ENCODE measurements at places on chromosomes 12 and 14.
A peak's percentile ranks its signal among the peaks of the same experiment; 100 is the strongest.

- no peak for DNase-seq
These were observed 129.3 kb upstream of the RAP1B start for GRCh38 chr12:68481181-68481941.

DNA sequence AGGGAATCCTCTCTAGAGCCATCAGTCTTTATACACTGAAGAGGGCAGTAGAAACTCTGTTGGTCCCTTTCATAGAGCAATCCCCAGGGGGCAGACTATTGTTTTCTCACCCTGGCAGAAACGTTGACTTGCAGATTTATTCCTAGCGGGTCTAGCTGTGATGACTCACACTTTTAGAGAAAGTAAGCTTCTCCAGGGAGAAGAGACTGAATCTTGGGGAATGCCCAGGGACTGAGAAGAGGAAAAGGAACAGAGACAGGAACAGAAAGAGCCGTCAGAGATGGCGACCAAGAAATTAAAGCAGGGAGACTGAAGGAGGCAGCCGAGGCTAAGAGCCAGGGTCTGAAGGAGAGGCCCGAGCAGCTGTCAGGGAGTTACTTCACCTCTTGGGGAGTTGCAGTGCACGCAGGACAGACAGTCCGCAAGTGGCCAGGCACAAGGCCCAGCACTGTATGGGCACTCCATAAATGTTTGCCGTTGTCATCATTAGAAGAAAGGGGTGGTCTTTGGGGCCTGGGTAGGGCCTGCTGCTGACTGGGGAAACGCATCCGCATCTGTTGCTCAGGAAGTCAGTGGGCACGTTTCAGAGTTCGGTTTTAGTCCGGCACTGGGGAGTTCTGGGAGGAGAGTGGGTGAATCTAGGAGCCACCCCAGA is 13.0 kb downstream of the PLEKHG6 start:
- peak; percentile 44 for DNase-seq

- DNase-seq: no peak
These were observed 10.7 kb upstream of the C12orf75 start for GRCh38 chr12:105319691-105320209.

DNA sequence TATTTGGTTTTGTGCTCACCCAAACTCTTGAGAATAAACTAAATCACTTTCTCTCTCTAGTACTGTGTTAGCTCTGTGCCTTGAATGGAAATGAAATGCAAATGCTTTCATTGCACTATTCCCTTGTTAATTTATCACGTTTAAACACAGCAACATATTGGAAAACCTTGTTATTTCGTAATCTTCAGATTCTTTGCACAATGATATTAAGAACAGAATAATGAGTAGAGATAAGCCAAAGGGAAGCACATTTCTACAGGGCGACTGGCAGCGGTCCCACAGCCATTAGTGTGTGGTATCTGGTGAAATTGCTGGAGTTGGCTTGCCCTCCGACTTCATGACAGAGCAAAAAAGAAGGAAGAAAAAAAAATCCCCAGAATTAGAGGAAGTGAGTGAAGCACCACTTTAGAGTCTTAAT is 166.1 kb upstream of the E2F7 start:
- no peak for DNase-seq

GRCh38 chr14:93535537-93535936 is 104.8 kb downstream of the UNC79 start:
- DNase-seq: no peak

DNA sequence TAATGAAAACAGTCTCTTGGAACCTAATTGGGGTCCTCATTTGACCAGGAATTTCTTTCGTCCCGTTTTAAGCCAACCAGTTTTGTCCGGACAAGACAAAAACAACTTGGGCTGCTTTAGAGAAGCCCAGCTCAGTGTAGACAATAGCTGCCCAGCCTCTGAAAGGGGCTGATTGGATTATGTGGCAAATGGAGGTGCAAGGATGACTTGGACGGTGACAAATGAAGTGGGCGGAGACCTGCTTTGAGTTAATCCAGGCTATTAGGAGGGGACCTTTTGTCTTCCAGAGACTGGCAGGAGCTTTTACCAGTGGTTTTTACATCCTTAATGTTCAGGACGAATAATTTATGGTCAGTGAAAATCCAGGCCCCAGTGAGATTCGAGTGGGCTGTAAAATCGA is 4.8 kb downstream of the MEG3 start:
- DNase-seq: no peak

DNA sequence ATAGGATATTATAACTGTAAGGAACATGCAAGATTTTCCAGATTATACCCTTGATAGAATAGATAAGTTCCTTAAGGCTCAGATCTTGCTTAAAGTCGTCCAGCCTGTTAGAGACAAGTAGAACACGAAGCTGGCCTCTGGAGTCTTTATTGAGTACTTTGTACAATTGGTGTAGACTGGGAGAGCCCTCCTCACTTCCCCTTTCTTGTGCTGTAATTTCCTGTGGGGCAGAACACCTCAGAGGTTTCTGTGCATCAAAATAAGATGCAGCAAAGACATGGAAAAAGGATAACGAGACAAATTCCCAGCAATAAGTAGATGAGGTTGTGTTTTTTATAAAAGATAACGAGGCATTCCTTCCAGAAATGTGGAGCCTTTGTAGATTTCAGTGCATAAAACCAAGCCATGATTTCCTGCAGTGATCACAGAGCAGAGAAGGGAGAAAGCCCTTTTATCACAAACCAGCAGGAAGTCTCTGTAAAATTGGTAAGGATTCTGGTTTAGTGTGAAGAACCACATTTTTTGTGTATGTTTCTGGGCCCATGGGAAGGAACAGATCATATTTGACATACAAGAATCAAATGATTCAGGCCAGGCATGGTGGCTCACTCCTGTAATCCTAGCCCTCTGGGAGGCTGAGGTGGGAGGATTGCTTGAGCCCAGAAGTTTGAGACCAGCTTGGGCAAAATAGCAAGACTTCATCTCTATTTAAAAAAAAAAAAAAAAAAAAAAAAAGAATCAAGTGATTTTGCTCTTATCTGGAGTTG is 18.0 kb downstream of the GPRC5A start:
- no peak for DNase-seq

DNA sequence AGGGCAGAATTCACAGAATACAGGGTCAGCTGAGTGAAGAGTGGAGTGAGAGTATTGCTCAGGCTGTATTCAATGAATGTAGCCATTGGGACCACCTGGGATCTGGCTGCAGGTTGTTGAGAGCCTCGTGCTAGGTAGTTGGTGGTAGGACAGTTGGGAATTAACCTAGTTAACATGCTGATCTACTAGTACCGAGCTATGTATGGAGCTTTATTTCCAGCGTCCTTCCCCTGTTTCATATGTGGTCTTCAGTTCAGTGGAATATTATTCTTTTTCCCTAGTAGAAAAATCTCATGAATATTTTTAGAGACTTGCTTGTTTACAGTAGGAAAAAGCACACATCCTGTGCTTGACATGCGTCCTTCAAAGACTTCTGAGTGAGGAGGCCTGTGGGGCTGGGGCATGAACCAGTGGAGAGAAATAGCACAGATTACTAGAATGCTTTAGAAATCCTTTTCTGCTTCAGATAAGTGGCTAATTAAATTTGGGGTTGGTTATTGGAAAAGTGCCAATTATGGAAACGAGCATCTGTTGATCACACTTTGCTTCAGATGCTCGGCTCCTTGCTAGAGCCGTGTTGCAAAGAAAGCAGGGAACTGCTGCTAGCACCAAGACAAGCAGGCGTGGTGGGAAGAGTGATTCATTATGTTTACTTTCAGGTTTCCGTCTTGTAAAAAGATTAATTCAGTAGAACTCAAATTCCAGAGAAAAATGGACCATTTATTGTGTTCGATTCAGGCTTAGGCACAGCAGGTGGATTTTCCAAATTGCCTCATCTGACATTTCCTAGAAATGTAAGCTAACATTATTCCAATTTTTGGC is 53.6 kb downstream of the ARF6 start:
- DNase-seq: peak; percentile 37

- no peak for DNase-seq
These were observed 56.4 kb downstream of the RASSF9 start for GRCh38 chr12:85779768-85780167.

DNA sequence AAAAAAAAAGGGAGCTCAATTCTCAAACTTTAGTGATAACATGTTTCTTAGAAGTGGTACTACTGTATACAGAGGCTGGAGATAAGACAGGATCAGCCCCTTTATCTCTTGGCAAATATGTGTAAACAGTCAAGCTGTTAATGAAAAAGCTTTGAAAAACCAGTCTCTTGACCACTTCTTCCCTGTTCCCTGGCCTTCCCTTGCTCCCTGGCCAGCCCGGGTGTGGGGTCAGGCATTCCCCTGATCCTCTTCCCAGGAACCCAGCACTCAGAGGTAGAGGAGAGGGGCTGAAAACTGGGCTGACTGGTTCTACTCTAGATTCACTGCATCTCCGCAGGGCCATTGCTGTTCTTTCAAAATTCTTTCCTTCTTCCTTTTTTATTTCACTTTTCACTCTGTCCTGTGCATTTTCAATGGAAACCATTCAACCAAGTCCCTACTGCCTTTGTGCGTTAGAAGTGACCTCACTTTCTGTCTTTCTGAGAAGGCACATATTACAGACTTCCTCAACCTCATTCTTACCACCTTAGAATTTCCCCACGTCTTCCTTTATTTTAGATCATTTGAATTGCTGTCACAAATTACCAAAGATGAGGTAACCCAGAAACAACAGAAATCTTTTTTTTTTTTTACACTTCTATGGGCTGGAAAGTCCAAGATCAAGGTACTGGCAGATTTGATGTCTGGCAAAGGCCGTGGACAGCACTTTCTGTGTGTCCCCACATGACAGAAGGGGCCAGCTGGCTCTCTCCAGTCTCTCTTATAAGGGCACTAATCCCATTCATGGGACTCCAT is 5.7 kb downstream of the GNG2 start:
- DNase-seq: peak; percentile 35

GRCh38 chr12:62260733-62261683 is 804 bp downstream of the USP15 start:
- DNase-seq: peak; percentile 78
